ENCODE measurements at places on chromosomes 5 and 9.

DNA sequence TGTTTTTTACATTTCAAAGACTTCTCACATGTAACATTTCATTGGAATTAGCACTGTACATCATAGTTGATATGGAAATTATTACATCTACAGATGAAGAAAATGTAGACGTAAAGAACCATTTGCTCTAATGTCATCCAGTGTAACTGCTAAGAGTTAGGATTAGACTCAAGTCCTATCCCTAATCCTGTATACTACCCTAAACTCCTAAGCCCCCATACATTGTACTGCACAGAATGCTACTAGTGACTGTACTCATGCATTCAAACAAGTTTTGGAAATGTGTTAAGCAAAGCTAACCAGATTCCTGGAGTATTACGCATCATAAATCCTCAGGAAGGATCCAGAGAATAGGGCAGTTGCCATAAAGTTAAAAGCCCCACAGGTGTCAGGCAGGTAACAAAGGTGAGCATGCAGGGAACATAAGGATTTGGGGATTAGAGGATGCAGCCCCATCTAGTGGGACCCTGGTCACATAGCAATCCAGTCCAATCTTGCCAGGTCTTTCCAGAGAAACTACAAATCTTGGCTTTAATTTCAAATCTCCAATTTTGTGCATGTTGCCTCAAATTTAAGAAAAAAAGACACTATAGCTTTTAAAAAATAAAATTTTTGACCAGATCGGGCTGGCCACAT, 32.0 kb downstream of the HAVCR1 start:
- DNase-seq, result peak; percentile 60

GRCh38 chr9:78903581-78903980, 606.7 kb downstream of the PSAT1 start:
- no peak for DNase-seq

DNA sequence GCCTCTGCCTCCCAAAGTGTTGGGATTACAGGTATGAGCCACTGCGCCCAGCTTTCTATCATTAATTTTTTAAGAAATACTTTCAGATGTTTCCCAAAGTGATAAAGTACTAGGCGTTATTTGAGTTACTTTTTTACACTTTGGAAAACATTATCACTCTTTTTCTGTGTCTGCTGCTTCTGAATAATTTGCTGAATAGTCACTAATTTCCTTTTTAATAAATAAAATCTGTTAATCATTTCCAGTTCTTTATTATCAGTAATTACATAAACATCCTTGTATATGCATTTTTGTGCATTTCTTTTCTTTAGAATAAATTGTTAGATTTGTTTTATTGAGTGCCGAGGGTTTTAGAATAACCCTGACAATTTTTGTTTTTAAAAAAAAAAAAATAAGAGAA, 48.6 kb downstream of the UHRF2 start:
- DNase-seq, result no peak

DNA sequence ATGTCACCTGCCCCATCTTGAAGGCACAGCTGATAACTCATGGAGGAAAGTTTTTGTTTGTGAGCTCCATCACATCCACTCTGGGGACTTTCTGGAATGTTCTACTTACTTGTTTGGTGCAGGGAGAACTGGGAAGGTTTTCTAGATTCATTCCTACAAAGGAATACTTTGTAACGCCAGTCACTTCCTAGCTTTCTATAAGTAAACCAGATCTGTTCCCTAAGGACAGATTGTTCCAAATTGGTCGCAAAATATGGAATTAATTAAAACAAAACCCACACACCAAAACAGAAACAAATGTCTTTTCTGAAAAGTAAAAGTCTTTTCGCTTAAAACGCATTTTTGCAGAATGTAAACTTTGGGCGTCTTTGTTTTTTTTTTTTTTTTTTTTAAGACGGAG, 167.6 kb downstream of the PDZD2 start:
- no peak for DNase-seq

DNA sequence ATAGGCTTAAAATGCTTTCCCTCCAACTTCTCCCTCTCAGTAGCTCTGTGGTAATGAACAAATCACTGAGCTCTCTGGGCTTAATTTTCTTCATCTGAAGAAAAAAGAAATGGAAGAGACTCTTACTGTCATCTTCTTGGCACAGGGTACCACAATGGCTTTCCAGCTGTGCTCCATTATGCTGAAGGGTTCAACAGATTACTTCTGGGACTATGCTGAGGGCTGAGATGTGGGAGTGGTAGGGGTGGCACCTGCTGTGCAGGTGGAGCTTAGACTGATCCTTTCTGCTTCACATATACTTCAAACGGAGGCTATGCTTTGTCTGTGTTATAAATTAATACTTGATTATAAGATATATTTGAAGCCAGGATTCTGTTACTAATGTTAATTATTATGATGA, 840.2 kb upstream of the C9orf72 start:
- DNase-seq, result no peak

GRCh38 chr9:105245029-105245890, 809 bp downstream of the SLC44A1 start:
- peak; percentile 67 for DNase-seq

- no peak for DNase-seq
Observed at GRCh38 chr9:101030086-101030391, 1.5 kb downstream of the PLPPR1 start.

All from kidney tubule cell (primary cell).